ENCODE measurements at places on chromosomes 4 and X. TPM values are rescaled to one million over a fixed set of nuclear protein-coding genes. Genes with fewer than 3 reads are reported as not detected.

Gene WDR19
- 45.9 TPM for total RNA-seq

Gene DCAF8L2
- not detected for total RNA-seq

Gene MXD4
- total RNA-seq: 74.9 TPM

Gene TRIM75
- not detected for total RNA-seq

Gene SPANXB1
- not detected for total RNA-seq

Gene PITX2
- total RNA-seq: not detected

Gene FAM184B
- total RNA-seq: not detected

Gene TMEM128
- 25.7 TPM for total RNA-seq

Gene PRSS48
- not detected for total RNA-seq

DNA sequence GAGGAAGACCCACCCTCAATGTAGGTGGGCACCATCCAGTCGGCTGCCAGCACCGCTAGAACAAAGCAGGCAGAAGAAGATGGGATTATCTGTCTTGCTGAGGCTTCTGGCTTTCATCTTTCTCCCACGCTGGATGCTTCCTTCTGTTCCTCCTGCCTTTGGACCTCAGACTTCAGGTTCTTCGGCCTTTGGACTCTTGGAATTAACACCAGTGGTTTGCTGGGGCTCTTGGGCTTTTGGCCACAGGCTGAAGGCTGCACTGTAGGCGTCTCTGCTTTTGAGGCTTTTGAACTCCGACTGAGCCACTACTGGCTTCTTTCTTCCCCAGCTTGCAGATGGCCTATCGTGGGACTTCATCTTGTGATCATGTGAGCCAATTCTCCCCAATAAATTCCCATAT, 55.1 kb downstream of the PDLIM5 start:
- H3K27ac ChIP-seq: peak overlapping the region; percentile 74
- DNase-seq: no peak
- no peaks in the 10 kb centered on the region for H3K27me3 ChIP-seq

GRCh38 chrX:111483135-111483534, 28.3 kb upstream of the SERTM2 start:
- no peak overlapping the region for H3K4me3 ChIP-seq
- H3K27ac ChIP-seq: no peak overlapping the region
- DNase-seq: no peak
- H3K27me3 ChIP-seq: no peaks in the 10 kb centered on the region
- no peaks in the 10 kb centered on the region for H3K4me1 ChIP-seq

- no peak for DNase-seq
- no peaks in the 10 kb centered on the region for H3K27me3 ChIP-seq
- no peak overlapping the region for H3K27ac ChIP-seq
- no peaks in the 10 kb centered on the region for H3K36me3 ChIP-seq
Observed at GRCh38 chrX:124435616-124436015, 89.3 kb downstream of the SH2D1A start.

DNA sequence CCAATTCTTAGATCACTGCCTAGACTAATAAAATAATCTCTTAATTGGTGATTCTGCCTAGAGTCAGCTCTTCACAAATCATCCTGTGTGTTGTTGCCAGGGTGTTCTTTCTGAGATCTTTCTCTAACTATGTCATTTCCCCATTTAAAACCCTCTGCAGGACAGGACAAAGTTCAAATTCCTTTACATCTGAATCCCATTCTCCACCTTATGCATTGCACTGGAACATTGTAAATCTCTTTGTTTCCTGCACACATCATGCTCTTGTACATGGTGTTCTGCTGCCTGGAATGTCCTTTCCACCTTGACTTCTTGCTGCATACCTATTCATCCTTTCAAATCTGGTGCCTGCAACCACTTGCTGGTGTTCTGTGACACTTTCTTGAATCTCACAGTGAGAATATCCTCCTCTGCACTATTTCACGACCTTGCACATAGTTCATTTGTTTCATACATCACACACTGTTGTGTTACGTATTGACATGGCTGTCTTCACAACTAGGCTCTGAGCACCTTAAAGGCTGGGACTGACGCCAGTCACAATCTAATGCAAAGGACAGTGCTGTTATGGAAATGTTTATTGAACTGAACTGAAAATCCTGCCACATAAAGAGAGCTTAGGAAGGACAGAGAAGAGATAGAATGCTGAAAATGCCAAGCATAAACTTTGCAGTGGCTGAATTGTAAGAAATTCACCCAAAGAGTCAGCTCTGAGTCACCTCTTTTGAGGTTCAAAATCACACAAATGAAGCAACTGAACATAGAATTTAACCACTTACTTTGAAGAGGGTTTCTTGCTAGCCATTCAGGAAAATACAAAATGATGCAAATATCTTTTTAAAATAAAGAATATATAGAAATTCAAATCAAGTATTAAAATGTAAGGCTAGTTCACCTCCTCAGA, 26.4 kb upstream of the SMIM14 start:
- DNase-seq: no peak
- H3K27ac ChIP-seq: no peak overlapping the region
- H3K4me3 ChIP-seq: no peak overlapping the region
- H3K36me3 ChIP-seq: no peaks in the 10 kb centered on the region
- H3K4me1 ChIP-seq: peaks cover 5% of the 10 kb centered on the region

DNA sequence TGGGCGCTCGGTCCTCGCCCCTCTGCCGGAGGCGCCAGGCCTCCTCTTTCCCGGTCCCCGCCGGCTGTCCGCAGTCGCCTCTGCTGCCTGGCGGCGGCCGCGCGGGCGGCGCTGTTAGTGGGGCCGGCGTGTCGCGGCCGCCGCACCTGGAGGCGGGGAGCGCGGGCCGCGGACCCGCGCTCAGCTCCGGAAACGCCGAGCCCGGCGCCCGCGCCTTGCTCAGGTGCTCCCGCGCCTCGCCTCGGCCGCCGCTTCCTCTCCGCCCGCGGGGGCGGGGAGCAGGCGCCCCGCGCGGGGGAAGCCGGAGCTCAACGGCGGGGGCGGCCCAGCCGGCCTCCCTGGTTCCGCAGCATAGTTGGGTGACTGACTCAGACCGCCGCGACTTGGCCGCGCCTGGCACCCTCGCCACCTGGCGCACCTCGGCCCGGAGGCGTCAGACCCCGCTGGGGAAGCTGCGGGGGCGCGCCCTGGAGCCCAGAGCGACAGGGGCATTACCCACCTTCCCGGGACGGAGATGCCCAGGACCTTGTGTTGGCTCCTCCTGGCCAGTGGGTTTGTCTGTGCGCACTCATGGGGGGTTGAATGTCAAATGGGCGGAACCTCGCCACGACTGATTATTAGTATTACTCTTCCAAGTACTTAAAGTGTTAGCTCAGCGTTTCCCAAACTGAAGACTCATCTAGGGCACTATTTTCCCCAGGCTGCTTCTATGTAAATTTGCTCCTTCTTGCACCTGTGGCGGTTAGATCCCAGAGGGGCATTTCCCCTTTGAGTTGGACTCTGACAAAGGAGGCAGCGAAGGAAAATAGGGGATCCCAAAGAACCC, at the start of gene ARAP2:
Gene ARAP2 (minus strand): TSS at position 258 of the 826 bp plus-strand sequence. CDS start 15,028 bp downstream, outside the sequence.
- H3K36me3 ChIP-seq: no peaks in the 10 kb centered on the region
- H3K27me3 ChIP-seq: peaks cover 7% of the 10 kb centered on the region
- peak within 1 kb of the TSS; percentile 54 for H3K27ac ChIP-seq
- H3K4me3 ChIP-seq: peak within 1 kb of the TSS; percentile 77
- no peak for DNase-seq
- H3K4me1 ChIP-seq: peaks cover 15% of the 10 kb centered on the region

DNA sequence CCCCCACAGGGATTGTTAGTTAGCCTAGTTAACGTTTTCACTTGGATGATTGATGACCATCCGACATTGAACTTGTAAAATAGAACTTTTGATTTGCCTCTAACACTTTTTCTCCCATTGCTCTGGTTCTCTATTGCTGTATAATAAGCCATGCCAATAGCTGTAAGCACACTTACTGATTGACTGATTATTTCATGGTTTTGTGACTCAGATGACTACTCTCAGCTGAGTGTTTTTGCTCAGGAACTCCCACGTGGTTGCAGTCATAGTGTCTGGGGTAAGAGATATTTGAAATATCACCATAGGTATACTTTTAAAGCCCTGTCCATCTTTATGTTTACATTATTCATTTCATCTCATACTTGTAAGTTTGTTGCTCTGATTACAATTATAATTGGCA, 1285.5 kb downstream of the STIM2 start:
- H3K4me1 ChIP-seq: no peaks in the 10 kb centered on the region
- H3K4me3 ChIP-seq: no peak overlapping the region
- H3K27me3 ChIP-seq: peaks cover 6% of the 10 kb centered on the region
- H3K36me3 ChIP-seq: no peaks in the 10 kb centered on the region
- DNase-seq: no peak

GRCh38 chr4:119692001-119692400, 63.4 kb upstream of the PDE5A start:
- H3K27ac ChIP-seq: no peak overlapping the region
- H3K36me3 ChIP-seq: no peaks in the 10 kb centered on the region
- no peaks in the 10 kb centered on the region for H3K27me3 ChIP-seq
- DNase-seq: no peak
- H3K4me1 ChIP-seq: peaks cover 15% of the 10 kb centered on the region

GRCh38 chr4:167150587-167150986, 83.7 kb downstream of the SPOCK3 start:
- DNase-seq: no peak
- no peaks in the 10 kb centered on the region for H3K27me3 ChIP-seq
- no peaks in the 10 kb centered on the region for H3K4me1 ChIP-seq
- H3K36me3 ChIP-seq: no peaks in the 10 kb centered on the region
- no peak overlapping the region for H3K27ac ChIP-seq
- H3K4me3 ChIP-seq: no peak overlapping the region

- no peaks in the 10 kb centered on the region for H3K36me3 ChIP-seq
- H3K4me3 ChIP-seq: no peak overlapping the region
- peaks cover 8% of the 10 kb centered on the region for H3K4me1 ChIP-seq
- no peak for DNase-seq
- H3K27me3 ChIP-seq: no peaks in the 10 kb centered on the region
- H3K27ac ChIP-seq: no peak overlapping the region
Observed at GRCh38 chr4:23348789-23349498, 540.9 kb downstream of the PPARGC1A start.

DNA sequence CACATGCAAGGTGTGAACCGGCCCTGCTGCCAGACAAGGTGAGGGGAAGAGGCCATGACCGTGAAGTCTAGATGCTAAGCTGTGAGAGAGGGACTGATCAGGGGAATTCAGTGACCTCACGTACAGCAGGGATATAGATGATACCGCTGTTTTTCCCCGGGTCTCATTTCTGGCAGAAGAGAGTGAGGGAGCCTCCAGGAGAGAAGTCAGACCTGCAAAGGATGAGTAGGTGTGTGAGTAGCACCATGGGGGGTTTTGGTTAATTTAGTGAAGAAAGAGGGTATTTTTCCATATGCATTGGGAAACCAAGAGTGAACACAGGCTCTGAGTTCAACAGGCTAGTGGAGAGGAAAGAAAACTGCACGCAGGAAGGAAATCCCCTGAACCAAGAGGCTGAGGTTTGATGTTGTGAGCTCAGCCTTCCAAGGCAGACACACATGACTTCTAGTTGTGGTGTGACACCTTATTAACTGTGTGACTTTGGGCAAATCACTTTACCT, 127.6 kb upstream of the GATB start:
- no peak overlapping the region for H3K4me3 ChIP-seq
- peaks cover 2% of the 10 kb centered on the region for H3K4me1 ChIP-seq
- H3K27me3 ChIP-seq: peaks cover 4% of the 10 kb centered on the region
- H3K27ac ChIP-seq: no peak overlapping the region

GRCh38 chr4:68249434-68249833, 3.9 kb upstream of the TMPRSS11B start:
- H3K36me3 ChIP-seq: no peaks in the 10 kb centered on the region
- H3K27me3 ChIP-seq: peaks cover 30% of the 10 kb centered on the region
- H3K27ac ChIP-seq: no peak overlapping the region
- H3K4me1 ChIP-seq: no peaks in the 10 kb centered on the region
- DNase-seq: no peak

DNA sequence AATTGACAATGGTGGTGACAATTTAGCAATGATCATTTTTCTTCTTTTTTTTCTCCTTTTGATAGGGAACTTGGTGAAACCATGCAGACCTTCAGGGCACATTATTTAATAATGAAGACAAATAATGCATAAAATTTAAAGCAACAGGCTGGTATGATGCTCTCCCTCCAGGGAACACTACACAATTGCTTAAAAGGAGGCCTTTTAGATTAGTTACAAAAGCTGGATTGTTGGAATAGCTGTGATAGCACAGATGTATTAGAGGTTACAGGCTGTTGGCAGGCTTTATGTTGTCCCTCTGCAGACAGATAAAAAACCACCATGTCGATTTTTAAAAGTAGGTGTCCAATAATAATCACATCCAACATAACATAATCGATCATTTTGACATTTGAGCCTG, 307.0 kb downstream of the ADGRL3 start:
- H3K4me3 ChIP-seq: no peak overlapping the region
- H3K27me3 ChIP-seq: no peaks in the 10 kb centered on the region
- H3K27ac ChIP-seq: no peak overlapping the region
- peaks cover 21% of the 10 kb centered on the region for H3K4me1 ChIP-seq
- H3K36me3 ChIP-seq: no peaks in the 10 kb centered on the region
- no peak for DNase-seq

- H3K4me1 ChIP-seq: peaks cover 34% of the 10 kb centered on the region
- no peaks in the 10 kb centered on the region for H3K36me3 ChIP-seq
- peak overlapping the region; percentile 87 for H3K27ac ChIP-seq
- H3K4me3 ChIP-seq: peak overlapping the region; percentile 78
- H3K27me3 ChIP-seq: peaks cover 17% of the 10 kb centered on the region
Observed at GRCh38 chrX:16870862-16871815, 977 bp upstream of the RBBP7 start.

- peak; percentile 38 for DNase-seq
- H3K4me1 ChIP-seq: peaks cover 3% of the 10 kb centered on the region
- H3K27me3 ChIP-seq: no peaks in the 10 kb centered on the region
- no peak overlapping the region for H3K27ac ChIP-seq
- peaks cover 3% of the 10 kb centered on the region for H3K36me3 ChIP-seq
Observed at GRCh38 chr4:26815706-26816105, 44.9 kb upstream of the STIM2 start.

DNA sequence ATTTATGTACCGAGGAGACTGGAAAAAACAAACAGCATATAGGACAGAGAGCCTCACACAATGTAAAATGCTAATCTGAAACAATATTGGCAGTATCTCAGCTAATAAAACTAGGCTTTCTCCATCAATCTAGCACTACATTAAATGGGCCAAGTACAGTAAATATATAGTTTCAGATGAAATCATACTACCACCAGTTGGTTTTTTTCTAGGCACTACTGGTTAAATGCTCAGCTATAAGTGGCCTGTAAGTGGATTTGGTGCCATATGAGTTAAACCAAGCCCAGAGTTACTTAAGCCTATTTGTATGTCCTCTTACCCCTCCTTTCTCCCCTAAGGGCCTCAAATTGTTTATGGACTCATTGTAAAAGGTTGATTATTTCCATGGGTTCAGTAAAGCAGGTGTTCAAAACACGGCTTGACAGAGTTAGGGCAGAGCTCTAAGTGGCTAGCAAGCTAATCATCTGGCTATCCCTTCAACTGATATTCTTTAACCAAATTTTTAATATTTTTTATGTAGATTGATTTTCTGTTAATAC, 57.5 kb downstream of the FAM13A start:
- no peak overlapping the region for H3K4me3 ChIP-seq
- no peak overlapping the region for H3K27ac ChIP-seq
- no peak for DNase-seq
- H3K4me1 ChIP-seq: peaks cover 31% of the 10 kb centered on the region
- H3K27me3 ChIP-seq: no peaks in the 10 kb centered on the region
- peaks cover 14% of the 10 kb centered on the region for H3K36me3 ChIP-seq

GRCh38 chr4:48954314-48954713, 31.8 kb upstream of the CWH43 start:
- H3K27me3 ChIP-seq: peaks cover 11% of the 10 kb centered on the region
- H3K4me3 ChIP-seq: no peak overlapping the region
- no peak for DNase-seq
- H3K27ac ChIP-seq: peak overlapping the region; percentile 2

All from osteocyte (in vitro differentiated cells).